Colonic mucosa (tissue), 4 donors: ENCODE measurements at places on chromosomes 12 and 14. TPM values are rescaled to one million over a fixed set of nuclear protein-coding genes. Genes with fewer than 3 reads are reported as not detected.

The PZP gene
- 0.05 TPM for total RNA-seq

- DNase-seq, result no peak
Measured at GRCh38 chr12:4160314-4161040, 113.1 kb upstream of the CCND2 start.

DNA sequence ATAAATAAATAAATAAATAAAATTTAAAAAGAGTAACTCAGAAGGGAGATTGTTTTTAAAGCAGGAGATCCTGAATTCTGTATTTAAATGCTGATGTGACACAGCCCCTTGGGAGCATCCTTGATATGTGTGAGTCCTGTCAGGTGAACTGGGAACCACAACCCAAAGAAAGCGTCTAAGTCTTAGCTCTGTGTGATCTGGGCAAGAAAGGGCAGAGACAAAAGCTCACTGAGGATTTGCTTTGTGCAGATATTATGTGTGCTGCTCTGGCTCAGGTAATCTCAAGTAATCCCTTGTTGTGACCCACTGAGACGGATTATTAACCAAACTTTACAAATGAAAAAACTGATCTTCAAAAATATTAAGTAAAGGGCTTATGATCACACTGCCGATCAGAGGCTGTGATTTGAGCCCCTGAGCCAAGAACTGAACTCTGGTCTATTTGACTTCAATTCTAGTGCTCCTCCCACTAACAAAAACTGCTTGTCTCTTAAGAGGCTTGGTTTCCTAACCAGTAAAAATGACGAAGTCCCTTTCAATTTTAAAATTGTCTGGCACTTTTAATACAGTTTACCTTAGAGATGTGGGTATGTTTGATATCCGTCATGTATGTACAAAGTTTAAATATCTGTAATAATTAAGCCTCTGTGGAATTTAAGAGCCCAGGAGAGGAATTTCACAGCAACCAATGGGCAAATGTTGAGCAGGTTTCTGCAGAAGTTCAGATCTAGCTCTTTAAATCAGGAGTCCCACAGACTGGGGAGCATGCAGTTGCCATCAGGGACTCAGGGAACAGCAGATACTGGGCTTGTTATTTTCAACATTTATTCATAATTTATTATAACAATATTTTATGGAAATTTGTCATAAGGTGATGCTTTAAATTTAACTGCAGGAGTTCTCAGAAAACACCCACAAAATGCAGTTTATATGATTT is 46.1 kb downstream of the CPM start:
- no peak for DNase-seq

The OAS3 gene
- total RNA-seq, result 15.2 TPM

DNA sequence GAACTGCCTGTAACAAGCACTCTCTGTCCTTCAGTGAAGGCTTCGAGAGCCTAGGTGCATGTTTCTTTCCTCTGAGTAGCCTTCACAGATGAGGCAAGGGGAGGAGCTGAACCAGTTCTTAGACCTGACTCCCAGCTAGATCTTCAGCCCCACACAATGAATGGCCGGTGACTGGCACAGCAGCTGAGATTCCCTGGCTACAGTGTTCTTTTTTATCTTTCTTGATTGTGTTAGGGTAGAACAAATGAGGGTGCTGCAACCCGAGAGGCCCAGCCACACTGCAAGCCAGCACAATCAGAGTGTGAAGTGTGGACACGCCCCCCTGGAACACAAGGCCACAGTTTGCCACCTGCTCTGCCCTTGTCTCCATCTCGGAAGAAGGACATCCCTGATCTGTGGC is 19.1 kb upstream of the COL2A1 start:
- DNase-seq, result no peak

DNA sequence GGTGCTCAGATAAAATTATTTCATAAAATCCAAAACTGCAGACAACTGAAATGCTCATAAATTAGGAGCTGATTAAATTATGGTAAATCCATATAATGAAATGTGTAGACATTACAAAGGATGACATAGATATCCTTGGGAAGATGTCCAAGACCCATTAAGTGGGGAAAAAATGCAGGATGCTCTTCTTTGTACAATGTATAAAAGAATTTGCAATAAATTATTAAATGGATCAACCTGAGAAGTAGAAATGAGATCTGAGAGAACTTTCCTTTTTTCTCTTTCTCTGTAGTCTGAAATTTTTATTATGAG is 336.4 kb upstream of the E2F7 start:
- DNase-seq, result no peak

GRCh38 chr14:75079521-75079920 is 10.1 kb downstream of the ZC2HC1C start:
- DNase-seq, result no peak

The LRRC43 gene
- total RNA-seq, result 0.53 TPM

- DNase-seq, result no peak
Measured at GRCh38 chr12:6088921-6089747, 35.3 kb downstream of the VWF start.

The SERPINA10 gene
- total RNA-seq, result 0.74 TPM

DNA sequence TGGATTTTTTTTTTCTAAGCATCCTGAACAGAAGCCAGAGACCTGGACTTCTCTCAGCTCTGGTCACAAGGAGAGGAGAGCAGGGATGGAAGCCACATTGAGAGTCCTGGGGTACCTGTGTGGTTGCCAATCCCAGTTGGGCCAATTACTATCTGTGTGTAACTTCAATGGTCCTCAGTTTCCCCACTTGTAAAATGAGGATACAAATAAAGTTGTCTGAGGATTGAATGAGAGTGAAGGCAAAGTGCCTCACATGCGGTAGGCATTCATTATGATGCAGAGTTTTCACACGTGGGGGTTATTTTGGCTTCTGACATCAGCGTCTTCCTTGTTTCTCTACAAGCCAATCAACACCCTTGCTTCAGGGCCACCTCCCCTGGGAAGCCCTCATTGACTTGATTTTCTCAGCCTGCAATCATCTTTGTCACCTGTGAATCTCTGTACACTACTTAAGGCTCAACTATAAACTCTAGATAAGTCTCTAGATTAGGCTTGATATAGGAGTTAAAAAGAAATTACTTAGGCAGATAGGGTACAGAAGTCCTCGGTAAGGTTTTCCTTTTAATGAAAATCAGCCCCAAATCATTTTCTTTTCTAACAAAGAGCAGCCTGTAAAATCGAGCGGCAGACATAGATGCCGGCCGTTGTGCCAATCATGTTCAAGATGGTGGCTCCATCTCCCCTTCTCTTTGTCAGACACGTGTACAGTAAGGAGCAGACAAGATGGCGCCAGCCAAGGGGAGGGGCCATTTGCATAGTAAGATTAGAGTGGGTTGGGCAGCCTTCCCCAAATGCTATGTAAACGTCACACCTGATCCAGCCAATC is 37.8 kb upstream of the FICD start:
- DNase-seq, result no peak
